Upper lobe of left lung (tissue), 6 donors: ENCODE measurements at places on chromosomes 12 and 14.

DNA sequence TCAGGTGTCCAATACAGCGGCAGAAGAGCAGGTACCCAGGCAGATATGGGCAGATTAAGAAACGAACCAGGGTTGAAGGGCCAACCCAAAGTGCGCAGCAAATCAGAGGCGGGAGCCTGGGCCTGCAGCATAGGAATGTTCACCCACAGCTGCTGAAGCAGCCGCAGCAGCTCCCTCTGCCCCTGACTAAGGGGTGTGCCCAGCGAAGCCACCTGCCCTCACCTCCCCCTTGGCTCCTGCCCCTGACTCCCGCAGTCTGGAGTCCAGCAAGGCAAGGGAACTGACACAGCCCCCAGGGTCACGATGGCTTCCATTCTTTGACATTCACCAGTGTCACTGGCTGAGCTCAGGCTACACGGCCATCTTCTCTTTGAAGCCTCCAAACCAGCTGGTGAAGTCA is 27.3 kb upstream of the ZFP36L1 start:
- DNase-seq = no peak

DNA sequence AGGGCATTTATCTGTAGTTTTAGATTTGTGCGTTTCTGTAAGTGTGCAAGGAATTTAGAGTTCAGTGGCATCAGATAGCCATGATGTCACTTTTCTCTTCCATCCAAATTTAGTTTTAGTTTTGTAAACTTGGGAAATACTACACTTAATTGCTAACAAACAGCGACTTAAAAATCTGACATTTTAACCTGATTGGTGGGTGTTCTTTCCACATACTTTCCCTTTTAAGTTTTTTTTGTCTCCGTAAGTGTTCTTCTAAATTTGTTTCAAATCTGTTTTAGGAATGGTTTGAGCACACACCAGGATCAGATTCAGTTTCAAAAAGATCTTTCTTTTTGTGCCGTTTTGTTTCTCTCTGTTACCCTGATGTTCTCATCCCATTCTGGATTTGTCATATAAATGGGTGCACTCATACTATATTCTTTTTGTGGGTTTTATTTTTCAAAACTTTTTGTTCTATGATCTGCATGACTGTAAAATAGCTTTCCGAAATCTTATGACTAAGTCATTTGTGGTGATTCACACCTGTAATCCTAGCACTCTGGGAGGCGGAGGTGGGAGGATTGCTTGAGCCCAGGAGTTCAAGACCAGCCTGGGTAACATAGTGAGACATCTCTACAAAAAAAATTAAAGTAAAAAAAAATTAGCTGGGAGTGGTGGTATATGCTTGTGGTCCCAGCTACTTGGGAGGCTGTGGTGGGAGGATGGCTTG is 58.9 kb downstream of the FBXO34 start:
- no peak for DNase-seq

GRCh38 chr12:21223930-21224329 is 92.9 kb downstream of the SLCO1B1 start:
- no peak for DNase-seq

GRCh38 chr12:3896356-3896755 is 23.2 kb upstream of the PARP11 start:
- DNase-seq = no peak

DNA sequence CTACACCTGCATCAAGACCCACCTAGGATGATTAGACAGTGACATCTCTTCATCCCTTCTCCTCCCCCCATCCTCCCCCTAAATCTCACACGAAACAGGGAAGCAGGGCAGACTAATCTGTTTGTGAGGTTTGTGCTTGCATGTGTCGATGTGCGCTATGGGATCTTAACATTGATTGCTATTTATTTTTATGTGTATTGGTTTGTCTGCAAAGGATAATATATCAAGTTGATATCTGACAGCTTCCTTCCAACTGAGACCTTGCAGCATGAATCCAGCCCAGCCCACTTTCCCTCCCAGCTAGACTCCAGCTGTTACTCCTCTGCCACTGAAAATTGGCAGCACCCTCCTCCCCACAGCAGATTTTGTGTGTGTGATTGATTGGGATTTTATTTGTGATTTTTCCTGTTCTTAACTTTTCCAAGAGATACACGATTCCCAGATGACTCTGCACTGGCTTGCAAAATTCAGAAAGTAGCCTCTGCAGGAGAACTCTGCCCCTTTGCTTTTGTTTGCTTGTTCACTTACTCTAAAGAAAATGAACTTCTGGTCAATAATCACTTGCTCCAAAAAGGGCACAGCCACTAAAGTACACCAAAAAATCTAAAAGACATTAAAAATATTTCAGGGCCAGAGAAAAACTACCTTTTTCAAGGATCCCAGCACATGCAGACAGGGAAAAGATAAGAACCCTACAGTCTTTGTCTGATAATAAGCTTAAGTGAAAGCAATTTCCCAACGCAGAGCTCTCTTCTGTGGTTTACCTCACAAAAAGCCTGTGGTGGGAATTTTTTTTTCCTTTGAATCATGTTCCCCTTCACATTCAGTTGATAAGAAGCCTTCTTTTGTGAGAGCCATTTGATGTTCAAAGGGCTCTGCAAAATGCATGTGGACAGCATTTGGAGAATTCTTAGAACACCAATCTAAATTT is 222.1 kb downstream of the RPS29 start:
- no peak for DNase-seq

GRCh38 chr12:57822392-57823130 is 4.0 kb upstream of the AVIL start:
- no peak for DNase-seq

- no peak for DNase-seq
Observed at GRCh38 chr14:22824711-22825359, 4.9 kb upstream of the MRPL52 start.

DNA sequence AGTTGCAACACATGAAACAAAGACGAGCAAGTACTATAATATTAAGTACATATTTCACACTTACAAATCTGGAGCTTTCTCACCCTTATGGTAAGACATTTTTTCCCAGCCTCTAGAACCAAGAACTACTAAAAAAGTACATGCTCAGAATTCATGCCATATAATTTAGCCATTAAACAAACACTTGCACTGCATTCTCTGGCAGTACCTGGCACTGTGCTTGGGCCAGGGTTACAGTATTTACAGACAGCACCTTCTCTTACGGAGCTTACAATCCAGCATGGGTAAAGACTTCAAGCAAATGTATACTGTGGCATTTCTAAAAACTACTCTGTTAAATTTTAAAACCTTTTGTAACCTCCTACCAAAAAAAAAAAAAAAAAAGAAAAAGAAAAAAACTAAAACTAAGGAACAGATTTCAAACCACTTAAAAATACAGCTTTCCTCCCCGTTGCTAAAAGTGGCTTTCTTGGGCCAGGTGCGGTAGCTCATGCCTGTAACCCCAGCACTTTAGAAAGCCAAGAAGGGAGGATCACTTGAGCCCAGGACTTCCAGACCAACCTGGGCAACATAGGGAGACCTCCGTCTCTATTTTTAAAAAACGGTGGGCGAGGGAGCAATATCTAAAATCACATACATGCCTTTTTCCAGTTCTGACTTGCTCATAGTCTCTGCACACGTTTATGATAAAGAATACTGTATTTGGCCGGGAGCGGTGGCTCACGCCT is 956 bp downstream of the GNPTAB start:
- DNase-seq = no peak

DNA sequence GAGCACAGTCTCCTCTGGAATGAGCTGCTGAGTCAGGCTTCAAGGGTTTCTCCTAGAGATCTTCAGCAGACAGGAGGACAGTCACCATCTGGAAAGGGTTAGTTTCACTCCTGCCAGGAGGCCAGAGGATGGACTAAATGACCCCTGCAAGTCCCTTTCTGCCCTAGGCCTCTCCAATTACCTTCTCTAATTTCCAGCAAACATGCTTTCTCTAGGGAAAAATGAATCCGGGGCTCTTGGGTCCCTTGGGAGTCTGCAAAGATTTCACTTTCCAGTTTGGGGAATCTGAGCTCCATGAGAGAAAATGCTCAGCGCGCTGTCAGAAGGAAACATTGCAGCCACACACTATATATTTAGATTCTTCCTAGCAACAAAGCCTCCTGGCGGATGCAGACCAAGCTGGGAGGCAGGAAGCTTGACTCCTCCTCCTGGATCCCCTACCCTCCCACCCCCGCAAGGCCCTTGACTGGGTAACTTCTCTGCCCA is 184.4 kb upstream of the CCND2 start:
- DNase-seq = no peak

- no peak for DNase-seq
Observed at GRCh38 chr12:90174198-90174510, 465.5 kb upstream of the ATP2B1 start.
